ENCODE measurements at places on chromosomes 6 and 20. TPM values are rescaled to one million over a fixed set of nuclear protein-coding genes. Genes with fewer than 3 reads are reported as not detected.

The MEP1A gene
- polyA plus RNA-seq, result not detected

- peaks cover 3% of the 10 kb centered on the region for H3K36me3 ChIP-seq
- no peak for DNase-seq
- H3K27ac ChIP-seq, result peak overlapping the region; percentile 76
- peak overlapping the region; percentile 95 for H3K4me3 ChIP-seq
- no peaks in the 10 kb centered on the region for H3K27me3 ChIP-seq
Observed at GRCh38 chr20:24993337-24994185, 1.0 kb upstream of the APMAP start.

- no peak overlapping the region for H3K27ac ChIP-seq
- H3K36me3 ChIP-seq, result no peaks in the 10 kb centered on the region
- no peak for DNase-seq
- no peak overlapping the region for H3K4me3 ChIP-seq
- H3K4me1 ChIP-seq, result no peaks in the 10 kb centered on the region
Observed at GRCh38 chr20:1085492-1086276, 32.7 kb upstream of the PSMF1 start.

- no peak overlapping the region for H3K27ac ChIP-seq
- peaks cover 53% of the 10 kb centered on the region for H3K36me3 ChIP-seq
- no peak overlapping the region for H3K4me3 ChIP-seq
- DNase-seq, result no peak
- H3K4me1 ChIP-seq, result no peaks in the 10 kb centered on the region
Observed at GRCh38 chr20:33370291-33370690, 31.0 kb downstream of the CDK5RAP1 start.
